CD4-positive, alpha-beta T cell treated with Interleukin-6 at 100 ng/mL for 8 hours (primary cell): ENCODE measurements at places on chromosomes 13 and 19.

DNA sequence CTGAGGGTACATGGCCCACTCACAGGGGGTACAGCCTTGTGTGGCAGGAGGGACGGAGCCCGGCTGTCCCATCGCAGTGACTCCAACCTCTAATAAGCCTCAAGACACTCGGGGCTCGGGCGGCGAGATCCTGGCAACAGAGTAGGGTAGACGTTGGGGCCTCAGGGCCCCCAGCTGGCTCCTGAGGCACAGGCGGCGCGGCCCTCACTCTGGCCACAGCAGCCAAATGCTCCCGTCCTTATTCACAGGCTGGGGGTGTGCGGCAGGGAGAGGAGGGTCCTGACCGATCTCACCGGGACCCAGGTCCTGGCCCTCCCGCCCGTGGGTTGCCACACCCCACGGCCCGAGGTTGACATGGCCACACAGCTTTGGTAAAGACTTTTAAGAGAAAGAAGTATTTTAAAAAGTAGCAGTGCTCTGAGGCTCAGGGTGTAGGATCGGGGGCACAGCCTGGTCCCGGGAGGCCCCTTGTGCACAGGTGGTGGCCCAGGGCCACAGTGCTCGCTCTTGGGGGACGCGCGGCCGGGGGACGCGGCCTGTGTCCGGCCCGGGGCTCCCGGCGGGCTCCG is 7.6 kb downstream of the SLC39A3 start:
- DNase-seq = no peak

GRCh38 chr19:2254064-2254872 is 1.9 kb downstream of the JSRP1 start:
- DNase-seq = no peak

DNA sequence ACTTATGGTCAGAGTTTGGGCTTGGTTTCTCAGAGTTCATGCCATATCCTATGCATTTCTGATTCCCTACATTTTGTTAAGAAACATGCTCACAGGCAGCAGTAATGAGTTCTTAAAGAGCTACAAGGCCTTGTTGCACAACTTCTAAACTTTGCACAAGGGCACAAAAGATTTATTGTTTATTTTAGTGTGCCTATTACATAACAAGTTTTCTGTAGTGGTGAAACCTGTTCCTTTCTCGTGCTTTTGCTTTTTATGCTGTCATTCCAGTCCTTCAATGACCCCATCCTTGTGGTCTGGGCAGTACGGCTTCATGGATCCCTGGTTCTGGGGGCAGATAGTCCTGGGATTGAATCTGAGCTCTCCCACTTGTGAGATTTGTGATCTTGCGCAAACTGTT is 17.8 kb downstream of the ZNF507 start:
- DNase-seq = no peak

- DNase-seq = no peak
Observed at GRCh38 chr19:49924004-49924880, 4.8 kb upstream of the ATF5 start.

DNA sequence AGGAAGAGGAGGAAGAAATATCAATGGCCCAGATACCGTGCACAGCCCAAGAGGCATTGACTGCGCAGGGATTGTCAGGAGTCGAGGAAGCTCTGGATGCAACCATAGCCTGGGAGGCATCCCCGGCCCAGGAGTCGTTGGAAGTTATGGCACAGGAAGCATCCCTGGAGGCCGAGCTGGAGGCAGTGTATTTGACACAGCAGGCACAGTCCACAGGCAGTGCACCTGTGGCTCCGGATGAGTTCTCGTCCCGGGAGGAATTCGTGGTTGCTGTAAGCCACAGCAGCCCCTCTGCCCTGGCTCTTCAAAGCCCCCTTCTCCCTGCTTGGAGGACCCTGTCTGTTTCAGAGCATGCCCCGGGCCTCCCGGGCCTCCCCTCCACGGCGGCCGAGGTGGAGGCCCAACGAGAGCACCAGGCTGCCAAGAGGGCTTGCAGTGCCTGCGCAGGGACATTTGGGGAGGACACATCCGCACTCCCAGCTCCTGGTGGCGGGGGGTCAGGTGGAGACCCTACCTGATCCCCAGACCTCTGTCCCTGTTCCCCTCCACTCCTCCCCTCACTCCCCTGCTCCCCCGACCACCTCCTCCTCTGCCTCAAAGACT is 36.0 kb downstream of the KEAP1 start:
- DNase-seq = no peak

GRCh38 chr19:16446724-16447368 is 24.9 kb downstream of the EPS15L1 start:
- DNase-seq = no peak

DNA sequence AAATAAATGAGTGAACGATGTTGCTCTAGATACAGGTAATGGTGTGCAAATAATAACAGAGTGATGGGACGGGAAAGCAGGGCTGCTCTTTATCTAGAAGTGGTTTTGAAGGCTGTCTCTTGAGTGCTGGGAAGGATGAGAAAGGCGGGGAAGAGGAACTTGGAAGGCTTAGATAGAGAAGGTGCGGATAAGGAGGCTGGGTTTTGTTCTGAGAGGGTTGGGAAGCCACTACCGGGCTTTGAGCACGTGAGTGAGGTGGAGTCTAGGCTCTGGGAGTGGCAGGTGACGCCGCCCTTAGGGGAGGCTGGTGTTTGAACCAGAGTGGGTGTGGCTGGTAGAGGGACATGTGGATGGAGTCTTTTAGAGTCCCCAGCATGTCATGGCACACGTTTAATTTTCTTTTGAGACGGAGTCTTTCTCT is 811 bp downstream of the ARMC6 start:
- DNase-seq = peak; percentile 62

DNA sequence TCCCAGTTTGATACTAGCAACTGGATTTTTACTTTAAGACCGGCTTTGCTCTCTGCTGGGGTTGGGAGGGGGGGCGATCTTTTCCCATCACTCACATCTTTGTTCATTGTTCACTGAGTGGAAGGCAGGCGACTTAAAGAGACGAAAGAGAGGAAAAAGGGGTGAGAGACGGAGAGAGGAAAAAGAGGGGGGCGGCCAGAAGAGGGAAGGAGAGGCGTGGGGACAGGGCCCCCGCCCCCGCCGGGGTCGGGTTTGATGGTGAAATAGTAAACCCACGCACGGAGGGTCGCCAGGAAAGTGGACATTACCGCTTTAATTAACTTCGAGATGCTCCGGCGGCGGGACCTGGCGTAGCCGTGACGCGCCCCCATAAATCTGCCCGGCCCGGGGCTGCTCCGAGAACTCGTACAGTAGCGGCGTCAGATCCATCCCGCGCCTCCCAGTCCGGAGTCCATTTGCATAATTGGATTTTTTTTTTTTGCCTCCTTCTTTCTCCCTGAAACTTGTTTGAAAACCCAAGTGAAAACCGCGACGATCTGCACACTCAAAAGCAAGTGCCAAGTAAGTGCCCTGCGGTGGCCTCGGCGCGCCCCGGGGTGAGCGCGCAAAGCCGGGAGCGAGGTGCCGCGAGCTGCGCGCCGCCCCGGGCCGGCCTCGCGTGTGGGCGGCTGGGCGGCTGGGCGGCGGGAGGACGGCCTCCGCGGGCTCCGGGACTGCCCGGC is 143.9 kb upstream of the ZNF536 start:
- DNase-seq = no peak
